ENCODE measurements at places on chromosomes 12 and 14.

DNA sequence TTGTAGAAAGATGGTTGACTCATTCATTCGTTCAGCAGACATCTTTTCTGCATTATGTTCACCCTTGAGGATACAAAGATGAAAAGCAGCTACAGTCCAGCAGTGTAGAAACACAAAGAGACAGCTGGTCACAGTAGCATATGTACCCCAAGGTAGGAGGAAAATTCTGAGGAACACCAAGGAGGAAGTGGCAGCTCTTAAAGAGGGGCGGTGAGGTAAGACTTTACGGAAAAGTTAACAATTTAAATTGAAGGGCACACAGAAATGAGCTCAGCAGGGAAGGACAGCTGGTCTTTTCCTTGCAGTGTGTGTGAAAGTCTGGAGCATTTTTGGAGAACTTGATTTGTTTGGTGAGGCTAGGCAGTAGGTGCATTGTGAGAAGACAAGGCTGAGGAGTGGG is 3.5 kb downstream of the SLC35E3 start:
- DNase-seq, result peak; percentile 26

- no peak for DNase-seq
These were observed 15.3 kb downstream of the EP400 start for GRCh38 chr12:131965073-131965472.

GRCh38 chr12:177336-177979 is 36.5 kb downstream of the SLC6A12 start:
- DNase-seq, result no peak

DNA sequence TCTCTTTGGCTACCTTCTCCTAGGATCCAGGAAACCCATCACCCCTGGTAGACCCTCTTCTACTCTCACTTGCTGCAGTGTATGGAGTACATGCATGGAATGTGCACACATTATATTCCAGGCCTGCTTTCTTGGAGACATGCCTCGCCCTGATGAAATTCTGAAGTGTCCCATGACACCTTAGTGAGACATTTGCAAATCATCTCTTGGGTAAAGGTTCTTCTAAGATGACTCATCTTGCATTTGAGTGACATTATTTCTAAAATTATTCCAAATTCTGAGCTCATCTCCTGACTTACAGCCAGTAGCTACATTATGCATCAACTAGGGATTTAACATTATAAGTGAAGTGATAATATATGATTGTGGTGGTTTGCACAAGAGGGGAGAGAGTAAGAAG is 49.8 kb downstream of the SDR9C7 start:
- DNase-seq, result no peak
